Panc1 (cell line): ENCODE measurements at places on chromosomes 6 and 20.

DNA sequence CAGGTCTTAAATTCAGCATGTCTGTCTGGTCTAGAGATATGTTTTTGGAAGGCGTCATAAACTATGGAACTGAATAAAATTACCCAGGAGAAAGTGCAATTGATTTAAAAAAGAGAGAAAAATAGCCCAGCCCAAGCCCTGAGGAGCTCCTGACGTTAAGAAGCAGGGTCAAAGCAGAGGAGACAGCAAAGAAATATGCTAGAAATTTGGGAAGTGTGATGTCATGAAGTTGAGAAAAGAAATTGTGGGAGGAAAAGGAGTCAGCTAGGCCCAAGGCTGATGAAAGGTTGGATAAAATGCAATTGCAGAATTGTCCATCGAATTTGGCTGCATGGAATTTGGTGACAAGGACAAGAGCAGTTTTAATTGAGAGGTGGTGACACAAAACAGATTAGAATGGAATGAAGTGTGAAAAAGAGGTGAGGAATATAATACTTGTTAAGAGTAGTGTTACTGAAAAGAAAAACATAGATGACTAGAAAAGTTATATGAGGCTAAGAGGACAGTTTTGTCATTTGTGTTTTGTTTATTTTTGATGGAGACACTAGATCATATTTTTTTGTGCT is 381.6 kb downstream of the LAMA2 start:
- no peak for DNase-seq

DNA sequence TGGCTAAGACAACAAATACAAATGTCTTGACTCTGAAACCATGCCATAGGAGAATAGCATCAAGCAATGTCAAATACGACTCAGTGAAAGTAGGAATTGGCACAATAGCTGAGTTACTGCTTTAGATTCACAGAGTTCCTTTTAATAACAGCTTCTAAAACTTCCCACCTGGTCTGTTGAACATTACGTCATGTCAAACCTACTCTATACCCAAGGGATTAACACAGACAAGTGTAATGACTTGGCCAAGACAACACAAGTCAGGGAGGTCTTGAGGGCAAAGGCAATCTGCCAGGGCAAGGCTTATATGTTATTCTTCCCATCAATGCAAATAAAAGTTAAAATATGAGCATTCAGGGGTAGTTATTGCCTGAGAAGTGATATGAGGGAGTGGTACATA is 265.1 kb upstream of the PRDM1 start:
- no peak for DNase-seq

DNA sequence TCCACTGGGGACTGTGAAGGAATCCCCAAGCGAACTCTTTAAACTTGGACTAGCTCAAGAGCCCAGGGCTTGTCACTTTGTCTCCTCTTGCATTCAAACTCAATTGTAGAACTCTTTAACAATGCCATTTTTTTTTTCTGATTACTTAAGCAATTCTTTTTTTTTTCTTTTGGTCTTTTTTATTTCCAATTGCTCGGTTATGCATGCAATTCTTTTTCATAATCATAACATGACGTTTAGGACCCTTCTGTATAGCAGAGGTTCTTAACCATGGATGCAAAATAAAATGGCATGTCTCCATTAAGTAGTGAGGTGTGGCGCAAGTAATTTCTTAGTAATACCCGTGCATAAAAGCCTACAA is 466 bp upstream of the BFSP1 start:
- DNase-seq, result no peak

- no peak for DNase-seq
Observed at GRCh38 chr20:2300420-2300819, 4.6 kb downstream of the TGM3 start.

DNA sequence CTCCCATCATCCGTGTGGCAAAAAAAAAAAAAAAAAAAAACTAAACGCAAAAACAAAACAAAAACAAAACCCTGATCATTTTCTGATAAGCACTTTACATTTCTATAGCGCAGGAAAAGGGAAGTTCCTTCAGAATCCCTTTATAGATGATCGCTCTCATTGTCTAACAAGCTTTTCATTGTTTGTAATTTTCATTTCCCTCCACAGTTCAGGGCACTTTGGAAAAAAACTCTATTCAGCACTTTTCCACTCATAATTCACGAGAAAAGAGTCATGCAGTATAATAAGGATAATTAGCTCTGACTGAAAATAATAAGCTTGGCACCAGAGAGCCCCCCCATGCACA is 89.4 kb upstream of the ATXN1 start:
- no peak for DNase-seq

DNA sequence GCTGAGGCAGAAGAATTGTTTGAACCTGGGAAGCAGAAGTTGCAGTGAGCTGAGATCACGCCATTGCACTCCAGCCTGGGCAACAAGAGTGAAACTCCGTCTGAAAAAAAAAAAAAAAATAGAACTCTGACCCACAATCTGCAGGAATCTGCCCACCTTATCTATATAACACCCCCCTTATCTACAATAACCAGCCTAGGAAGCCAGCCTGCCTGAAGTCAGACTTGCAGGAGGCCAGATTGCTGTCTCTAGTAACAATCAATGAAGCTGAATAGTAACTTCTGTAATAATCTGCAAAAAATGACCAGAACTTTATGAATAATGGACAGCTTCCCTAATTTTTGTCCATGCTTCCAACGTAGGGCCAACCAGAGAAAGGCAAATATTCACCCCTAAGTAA is 352.5 kb downstream of the CD83 start:
- no peak for DNase-seq

- DNase-seq, result no peak
Observed at GRCh38 chr6:9266741-9267140, 831.4 kb upstream of the SLC35B3 start.

DNA sequence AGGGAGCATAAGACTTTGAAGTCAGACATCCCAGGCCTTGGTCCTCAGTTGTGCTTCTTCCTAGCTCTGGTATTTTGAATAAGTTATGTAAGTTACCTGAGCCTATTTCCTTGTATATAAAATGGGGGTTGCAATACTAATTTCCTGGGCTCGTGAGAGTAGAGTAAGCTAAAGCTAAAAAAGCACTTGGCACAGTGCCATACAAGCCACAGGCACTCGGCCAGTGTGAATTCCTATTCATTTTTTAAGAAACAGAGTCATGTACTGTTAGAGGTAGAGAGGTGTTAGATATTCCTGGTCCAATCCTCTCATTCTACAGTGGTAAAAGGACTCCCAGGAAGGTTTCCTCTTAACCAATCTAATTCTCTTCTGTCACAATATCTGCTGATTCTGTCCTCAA is 79.6 kb upstream of the EPB41L1 start:
- DNase-seq, result no peak

DNA sequence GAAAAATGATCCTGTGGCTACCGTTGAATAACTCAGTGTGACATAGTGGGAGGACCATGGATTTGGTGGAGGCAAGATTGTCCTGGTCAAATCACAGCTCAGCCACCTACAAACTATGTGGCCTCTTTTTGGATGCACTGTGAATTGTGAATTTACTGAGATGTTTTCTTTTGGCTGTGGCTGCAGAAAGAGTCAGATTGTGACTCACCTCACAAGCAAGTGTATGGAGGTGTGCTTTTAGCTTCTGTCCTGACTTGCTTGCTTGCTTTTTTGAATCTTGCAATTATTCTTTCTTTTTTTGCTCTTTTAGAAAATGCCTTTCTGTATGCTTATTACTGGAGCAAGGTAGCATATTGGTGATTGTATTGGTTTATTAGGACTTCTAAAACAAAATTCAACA is 122.9 kb upstream of the FOXO3 start:
- DNase-seq, result no peak

- peak; percentile 33 for DNase-seq
Observed at GRCh38 chr6:46221222-46221793, 50.5 kb upstream of the ENPP5 start.

DNA sequence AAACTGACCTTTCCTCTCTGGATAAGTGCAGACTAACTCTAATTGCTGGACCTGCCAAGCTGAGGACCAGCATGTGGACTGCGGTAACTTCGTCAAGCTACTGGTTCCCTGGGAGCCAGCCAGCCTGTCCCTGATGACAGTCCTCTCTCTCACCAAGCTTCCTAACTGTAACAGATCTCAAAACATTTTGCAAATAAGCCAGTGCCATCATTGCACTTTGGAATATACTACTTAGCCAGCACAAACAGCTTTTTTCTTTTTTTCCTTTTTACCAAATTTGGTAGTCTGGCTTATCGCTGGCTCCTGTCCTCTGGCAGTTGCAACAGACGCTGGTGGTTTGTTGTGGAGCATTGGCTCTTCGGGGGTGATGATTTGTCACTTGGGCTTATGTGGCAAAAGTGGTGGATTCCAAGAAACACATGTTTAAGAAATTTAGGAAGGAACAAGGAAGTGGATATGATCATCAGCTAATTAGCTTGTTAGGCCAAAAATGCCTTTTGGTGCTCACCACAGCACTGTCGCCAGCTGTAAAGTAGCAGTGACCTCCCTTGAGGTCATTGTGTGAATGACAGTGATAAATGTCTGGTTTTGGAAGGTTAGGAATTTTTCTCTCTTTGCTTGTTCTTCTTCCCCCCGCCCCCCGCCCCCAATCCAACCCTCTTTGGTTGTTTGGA is 171.7 kb downstream of the CLIC5 start:
- no peak for DNase-seq

DNA sequence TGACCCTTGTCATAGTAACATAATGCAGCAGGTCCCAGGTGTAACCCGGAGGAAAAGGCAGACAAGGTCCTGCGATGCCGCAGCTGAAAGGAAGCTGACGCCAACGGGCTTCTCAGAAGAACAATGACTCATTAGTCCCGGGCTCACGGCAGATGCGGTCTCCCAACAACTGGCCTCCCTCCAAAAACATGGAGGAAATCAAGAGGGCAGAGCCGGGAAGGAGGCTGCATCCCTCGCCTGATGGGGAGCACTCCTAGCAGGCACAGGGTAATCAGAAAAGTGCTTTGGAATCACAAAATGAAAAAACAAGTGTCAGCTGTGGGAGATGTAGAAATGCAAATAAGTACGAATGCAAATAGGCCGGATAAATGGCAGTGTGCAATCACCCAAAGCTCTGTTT is 165.2 kb upstream of the AGPAT4 start:
- peak; percentile 65 for DNase-seq

- no peak for DNase-seq
Observed at GRCh38 chr6:28768187-28768913, 155.4 kb downstream of the TRIM27 start.

DNA sequence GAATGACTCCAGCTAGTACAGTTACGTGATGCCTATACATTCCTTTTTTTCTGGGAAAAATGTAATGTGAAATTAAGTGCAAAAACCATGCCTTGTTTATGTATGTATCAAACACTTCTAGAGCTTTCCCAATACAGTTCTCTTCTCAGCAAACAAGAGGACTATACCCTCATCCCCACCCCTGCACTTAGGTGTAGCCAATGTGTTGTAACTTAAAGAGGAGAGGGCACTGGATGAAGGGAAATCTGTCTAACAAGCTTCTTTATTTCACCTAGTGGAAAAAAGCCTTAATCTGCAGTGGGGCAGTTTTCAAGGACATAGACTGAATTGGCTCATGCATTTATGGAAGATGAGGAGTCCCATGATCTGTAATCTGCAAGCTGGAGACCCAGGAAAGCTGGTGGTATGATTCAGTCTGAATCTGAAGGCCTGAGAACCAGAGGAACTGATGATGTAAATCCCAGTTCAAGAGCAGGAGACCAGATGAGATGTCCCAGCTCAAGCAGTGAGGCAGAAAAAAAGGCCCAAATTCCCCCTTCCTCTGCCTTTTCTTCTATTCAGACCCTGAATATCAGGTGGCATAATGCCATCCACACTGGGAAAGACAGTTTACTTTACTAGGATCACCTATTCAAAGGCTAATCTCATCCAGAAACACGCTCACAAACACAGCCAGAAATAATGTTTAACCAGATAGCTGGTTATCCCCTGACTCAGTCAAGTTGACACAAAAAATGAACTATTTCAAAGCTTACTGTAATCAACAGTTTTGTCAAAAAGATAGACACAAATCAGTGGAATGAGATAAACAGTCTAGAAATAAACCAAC is 25.8 kb upstream of the SLC17A3 start:
- no peak for DNase-seq

GRCh38 chr20:33477386-33478234 is 12.3 kb upstream of the CBFA2T2 start:
- DNase-seq, result no peak

DNA sequence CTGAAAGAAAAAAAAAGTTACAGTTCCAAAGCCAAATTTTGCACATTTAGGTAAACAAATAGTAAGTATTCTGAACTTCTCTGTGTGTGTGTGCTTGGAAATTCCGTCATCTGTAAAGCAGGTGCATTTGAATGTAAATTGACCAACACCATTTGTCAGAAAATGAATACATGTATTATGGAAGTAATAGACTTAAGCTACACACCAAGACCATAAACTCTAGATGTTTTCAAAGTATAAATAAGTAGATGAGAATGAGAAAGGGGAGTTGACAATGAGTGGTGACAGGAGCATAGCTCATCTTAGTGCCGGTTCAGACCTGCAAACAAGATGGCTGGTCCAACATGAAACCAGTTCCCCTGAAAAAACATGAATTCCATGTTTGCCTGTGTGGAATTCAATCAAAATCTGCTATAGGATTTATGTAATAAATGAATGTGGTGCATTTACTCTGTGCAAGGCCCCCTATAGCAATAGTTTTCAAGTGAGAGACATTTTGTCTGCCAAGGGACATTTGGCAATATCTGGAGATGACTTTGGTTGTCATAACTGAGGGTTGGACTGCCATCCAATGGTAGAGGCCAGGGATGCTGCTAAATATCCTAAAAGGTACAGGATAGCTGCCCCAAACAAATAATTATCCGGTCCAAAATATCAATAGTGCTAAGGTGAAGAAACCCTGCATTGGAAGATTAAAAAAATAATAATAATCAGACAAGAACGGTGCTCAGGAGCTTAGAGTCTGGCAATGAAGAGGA is 11.0 kb upstream of the FILIP1 start:
- no peak for DNase-seq

DNA sequence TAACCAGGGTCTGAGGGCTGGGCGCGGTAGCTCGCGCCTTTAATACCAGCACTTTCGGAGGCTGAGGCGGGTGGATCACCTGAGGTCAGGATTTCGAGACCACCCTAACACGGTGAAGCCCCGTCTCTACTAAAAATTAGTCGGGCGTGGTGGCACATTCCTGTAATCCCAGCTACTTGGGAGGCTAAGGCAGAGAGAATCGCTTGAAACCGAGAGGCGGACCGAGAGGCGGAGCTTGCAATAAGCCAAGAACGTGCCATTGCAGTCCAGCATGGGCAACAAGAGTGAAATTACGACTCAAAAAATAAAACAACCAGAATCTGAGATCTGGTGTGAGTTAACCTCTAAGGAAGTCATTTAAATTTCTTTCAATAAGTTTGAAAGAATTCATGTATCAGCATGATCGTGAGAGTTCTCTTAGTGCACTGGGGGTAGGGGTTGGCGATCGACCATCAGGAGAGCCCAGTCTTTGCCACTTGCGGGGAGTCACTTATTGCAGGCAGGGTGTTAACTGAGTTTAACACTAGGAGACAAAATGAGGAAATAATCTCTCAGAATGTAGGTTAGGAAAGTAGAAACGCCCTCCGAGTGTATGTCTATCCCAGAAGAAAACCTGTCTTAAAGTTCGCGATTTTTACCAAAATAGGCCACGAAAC is 206.5 kb upstream of the ZNF184 start:
- DNase-seq, result no peak

GRCh38 chr6:170088582-170088955 is 202.3 kb downstream of the DLL1 start:
- DNase-seq, result no peak
